ENCODE measurements at places on chromosomes 2 and 18.

- DNase-seq: no peak
Measured at GRCh38 chr2:54767921-54768320, 44.5 kb downstream of the EML6 start.

- no peak for DNase-seq
Measured at GRCh38 chr2:69177785-69178636, 165.0 kb downstream of the ANTXR1 start.

GRCh38 chr2:240234503-240234951 is 94.1 kb upstream of the OTOS start:
- no peak for DNase-seq

DNA sequence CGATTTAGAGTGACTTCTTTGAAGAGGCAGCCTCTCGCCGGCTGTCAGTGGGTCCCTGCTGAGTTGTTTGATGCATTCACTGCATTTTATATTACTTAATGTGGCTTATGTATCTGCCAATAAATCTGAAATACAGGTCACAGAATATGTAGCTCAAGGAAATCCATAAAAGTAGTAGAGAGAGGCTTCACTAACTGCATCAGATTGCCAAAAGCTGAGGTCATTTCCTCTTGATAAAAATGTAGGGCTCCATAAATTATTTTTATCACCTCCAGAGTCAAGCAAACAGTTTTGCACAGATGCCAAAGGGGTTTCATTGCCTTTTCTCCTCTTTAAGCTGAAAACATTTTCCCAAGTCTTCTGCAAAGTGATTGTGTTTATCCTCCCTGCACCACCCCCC is 36.5 kb upstream of the CCDC93 start:
- DNase-seq: no peak

DNA sequence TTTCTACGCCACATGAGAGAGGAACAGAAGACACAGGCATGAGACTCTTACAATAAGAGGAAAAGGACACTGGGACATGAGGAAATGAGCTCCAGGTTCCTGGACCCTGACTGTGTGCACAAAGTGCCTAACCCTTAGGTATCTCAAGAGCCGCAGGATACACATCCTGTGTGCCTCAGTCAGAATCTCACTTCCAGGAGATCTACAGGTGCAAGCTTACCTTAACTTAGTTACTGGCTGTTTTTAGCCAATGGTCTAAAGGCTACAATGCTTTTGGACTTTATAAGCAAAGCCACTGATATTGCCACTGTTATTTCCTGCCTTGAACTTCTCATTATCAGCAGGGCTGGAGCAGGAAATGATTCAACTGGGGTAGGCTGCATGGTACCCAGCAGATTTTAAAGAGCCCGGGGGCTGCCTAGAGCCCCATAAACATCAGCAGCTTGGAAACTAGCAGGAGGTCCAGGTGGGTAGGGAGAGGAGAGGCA is 254.4 kb downstream of the ZNF521 start:
- no peak for DNase-seq
